NCI-H524 treated with DMSO at 0.1 percent for 48 hours (cell line): ENCODE measurements at places on chromosomes 4 and X.

DNA sequence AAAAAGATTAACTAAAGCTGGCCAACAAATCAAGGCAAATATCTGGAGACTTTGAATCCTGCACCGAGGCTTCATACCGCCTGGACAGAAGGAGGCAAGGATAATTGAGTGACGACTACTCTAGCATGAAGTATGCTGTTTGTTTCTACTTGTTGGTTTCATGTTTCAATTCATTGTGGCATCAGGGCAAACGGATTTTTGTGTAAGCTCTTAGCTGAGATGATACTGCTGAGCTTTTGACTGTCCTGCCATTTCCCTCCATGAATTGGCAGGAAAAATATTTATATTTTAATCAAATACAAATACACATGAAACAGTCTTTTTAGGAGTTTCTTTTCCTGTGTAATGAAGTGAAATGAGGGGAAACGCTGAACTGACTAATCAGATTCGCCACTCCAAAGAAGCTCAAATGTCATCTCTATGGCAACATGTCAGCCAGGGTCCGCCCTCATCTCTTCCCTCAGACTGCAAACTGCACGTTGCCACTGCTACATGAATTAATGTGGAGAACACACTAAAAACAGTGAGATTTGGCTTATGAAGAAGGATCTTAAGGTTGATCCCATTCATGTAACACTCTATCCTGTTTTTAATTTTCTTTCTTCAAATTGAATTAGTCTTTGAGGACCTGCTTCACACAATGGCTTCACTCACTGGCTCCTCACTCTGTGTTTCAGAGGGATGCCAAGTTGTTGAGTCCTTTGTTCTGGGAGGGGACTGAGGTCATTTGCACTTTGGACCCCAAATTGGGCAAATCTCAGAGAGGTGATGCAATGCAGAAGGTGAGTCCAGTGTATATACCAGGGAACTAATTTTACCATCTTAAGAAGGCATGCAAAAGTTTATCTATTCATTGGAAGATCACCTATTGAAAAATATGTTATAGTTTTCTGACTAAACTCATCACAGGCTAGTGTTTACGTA lies 149.6 kb upstream of the MID1 start:
- peak; percentile 70 for DNase-seq

- DNase-seq: no peak
Measured at GRCh38 chr4:128848461-128848860, 39.0 kb downstream of the JADE1 start.

DNA sequence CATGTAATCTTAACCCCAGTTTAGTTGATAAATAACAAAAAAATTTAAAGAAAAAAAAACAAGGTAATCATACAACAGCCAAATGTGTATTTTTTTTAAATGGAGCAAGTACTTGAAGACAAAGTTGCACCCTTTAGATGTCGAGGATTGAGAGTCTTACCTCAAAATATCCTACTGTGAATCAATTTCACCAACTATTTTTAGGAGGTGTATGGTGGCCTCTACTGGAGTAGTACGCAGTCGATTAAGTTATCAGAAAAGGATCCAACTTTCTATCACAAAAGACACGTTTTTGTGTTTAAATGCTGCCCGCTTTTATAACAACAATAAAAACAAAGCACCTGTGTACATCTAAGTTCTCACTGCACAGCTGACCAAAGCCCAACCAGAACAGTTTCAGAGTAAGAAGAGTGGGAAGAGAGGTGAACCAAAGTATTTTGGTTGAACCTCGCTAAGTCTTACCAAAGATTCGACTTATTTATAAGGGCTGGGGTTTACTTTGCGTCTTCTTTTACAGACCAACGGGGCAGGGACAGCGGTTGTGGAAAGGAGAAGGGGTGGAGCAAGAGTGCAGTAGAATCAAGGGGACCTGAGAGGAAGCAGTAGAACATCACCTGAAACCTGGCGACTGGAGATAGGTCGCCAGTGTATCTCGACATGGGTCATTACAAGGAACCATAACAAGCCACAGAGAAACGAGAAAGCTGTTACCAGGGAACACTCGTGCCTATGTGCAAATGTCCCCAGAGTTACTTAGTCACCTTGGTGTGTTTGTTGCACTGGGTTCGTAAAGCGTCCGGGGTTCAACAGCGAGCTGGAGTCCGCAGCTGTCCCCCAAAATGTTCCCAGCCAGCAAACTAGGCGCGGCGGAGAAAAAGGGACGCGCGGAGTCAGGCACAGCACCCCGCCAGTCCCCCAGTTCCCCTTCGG lies 1.1 kb downstream of the RPS6KA6 start:
- no peak for DNase-seq

DNA sequence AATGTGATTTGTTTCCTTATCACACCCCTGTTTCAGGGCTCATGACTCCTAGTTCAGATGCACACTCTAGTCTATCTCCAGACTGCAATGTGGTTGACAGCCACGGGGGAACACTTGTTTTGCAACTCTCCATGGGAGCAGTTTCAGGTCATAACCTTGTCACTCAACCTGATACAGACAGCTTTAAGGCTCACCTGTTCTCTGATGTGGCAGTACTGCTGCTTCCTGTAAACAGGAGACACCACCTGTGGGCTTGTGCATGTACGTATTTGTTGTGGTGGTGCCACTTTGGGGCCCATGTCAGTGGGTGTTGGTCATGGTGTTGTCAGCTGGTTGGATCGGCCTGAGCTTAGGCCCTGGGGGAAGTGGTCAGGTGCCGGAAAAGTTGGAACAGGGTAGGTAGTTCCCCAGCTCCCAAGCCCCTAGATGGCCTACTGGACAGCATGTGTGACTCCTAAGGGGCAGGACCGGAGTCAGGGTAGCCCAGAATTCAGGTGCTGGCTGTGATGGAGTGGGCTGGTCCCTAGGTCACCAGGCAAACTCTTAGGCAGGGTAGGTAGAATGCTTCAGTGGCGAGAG lies 46.2 kb downstream of the FAM9B start:
- no peak for DNase-seq

DNA sequence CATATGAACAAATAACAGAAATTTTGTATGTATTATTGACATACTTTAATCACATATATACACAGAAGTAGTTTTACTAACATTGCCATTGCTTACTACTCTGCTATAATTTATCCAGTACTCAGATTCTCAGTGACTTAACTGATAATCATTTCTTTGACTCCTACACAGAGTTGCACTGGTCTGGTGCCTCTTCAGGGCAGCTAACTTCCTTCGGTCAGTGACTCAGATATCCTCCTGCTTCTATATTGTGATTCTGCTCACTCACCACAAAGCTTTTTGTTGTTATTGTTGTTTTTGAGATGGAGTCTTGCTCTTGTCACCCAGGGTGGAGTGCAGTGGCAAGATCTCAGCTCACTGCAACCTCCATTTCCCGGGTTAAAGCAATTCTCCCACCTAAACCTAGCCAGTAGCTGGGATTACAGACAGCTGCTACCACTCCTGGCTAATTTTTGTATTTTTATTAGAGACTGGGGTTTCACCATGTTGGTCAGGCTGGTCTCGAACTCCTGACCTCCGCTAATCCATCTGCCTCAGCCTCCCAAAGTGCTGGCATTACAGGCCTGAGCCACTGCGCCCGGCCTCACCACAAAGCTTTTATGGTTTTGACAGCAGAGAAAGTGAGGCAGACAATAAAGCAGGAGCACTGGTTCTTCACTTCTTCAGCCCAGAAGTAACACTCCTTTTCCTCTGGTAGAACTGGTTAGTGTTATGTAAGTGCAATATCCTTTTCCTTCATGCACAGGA lies 499.3 kb downstream of the EPHA5 start:
- DNase-seq: no peak

- DNase-seq: no peak
Measured at GRCh38 chr4:155667222-155667567, 547 bp downstream of the GUCY1A1 start.

DNA sequence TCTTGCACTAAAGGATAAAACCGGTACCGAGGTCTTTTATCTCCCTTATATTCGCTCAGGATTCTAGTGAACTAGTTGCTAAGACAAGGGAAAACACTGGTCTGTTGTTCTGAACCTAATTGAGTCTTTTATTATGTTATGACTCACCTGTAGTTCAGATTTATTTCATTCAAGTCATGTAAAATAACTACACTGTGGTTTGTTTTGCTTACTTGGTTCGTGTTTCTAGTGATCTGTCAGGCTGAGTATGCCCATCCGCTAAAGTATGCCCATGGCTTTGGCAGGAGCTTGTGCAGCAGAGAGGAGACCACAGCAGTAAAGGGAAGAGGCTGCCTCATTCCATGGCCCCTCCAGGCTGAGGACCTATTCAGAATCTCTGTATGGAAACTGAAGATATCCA lies 126.1 kb downstream of the AFF1 start:
- no peak for DNase-seq

- DNase-seq: no peak
Measured at GRCh38 chr4:146490106-146490505, 31.6 kb downstream of the SLC10A7 start.

GRCh38 chr4:1948892-1949436 lies 59.8 kb downstream of the NELFA start:
- DNase-seq: no peak

- no peak for DNase-seq
Measured at GRCh38 chrX:51292421-51292820, 40.2 kb upstream of the NUDT10 start.

GRCh38 chrX:56228914-56229313 lies 3.2 kb upstream of the KLF8 start:
- DNase-seq: no peak

GRCh38 chrX:151902813-151903591 lies 9.7 kb upstream of the MAGEA4 start:
- DNase-seq: no peak

- DNase-seq: no peak
Measured at GRCh38 chrX:45379236-45379635, 178.6 kb upstream of the DIPK2B start.

DNA sequence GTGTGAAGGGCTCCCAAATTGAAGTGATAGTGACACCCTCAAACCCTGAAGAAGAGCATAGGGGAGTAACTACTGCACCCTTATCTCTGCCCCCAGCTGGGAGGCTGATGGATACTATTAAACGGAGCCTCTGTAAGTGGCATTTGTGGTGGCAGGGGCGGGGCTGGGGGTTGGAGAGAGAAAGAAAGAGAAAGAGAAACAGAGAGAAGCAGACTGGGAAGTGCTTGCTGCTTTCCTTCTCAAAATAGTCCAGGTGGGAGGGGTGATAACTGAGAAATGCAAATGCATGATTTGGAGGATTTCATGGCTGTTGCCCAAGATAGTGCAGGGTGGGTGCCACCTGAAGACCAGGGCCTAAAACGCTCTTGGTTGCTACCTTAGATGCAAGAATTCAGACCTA lies 253.5 kb upstream of the GATB start:
- no peak for DNase-seq
